ENCODE measurements at places on chromosomes 16 and 17.
A peak's percentile ranks its signal among the peaks of the same experiment; 100 is the strongest.

- DNase-seq = no peak
Observed at GRCh38 chr17:15954222-15954621, 9.3 kb downstream of the ADORA2B start.

GRCh38 chr17:38735161-38735997 is 5.2 kb downstream of the CISD3 start:
- DNase-seq = peak; percentile 87

DNA sequence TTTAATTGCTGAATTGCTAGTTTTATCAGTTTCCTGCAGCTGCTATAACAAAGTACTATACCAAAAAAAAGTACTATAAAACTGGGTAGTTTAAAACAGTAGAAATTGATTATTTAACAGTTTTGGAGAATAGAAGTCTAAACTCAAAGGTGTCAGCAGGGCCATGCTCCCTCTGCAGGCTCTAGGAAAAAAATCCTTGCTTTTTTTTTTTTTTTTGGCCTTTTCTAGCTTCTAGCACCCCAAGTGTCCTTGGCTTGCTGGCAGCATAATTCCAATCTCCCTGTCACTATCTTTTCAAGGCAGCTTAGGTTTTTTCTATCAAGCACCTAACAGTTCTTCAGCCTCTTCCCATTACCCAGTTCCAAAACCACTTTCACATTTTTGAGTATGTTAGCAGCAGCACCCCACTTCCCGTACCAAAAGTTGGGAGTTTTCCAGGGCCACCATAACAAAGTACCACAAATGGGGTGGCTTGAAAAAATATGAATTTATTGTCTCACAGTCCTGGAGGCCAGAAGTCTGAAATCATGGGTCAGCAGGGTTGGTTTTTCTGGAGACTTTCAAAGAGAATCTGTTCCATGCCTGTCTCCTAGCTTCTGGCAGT is 37.4 kb downstream of the BPTF start:
- no peak for DNase-seq

- DNase-seq = no peak
Observed at GRCh38 chr17:72406498-72406897, 285.7 kb downstream of the SOX9 start.

DNA sequence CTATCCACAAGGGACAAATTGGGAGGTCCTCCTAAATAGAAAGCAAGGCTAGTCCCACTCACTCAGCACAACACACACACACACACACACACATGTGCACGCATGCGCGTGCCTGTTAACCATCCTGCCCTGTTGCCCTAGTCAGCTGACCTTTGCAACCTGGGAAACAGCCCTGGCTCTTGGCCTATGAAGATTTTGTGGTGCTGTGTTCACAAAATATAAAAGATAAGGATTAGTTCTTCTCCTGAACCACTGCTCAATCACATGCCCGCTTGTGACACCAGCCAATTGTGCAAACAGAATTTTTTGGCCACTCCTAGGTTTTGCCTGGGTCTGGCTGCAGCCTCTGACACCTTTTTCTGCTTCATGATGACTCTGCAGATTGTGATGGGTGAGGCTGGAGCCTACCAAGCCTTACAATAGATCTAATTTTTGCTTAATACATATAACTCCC is 3.3 kb upstream of the CES1 start:
- DNase-seq = no peak

All from germinal center (tissue), 1 donor.